ENCODE measurements at places on chromosomes 1 and 21.

DNA sequence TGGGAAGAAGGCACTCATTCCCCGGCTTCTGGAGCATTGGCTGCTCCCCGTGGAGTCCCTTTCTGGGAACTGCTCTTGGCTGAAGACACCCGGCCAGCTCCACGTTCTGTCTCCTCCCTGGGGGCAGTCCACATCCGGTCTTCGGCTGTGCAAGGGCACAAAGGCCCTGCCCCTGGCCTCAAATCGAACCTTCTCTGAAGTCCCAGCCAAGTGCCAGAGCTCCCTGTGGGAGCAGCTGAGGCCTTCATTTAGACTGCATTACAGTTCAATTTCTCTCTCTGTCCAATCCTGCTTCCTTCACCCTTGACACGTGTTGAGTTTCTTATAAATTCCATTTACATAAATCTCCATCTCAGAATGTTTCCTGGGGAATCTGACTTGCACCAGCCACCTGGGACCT, 132.9 kb upstream of the POU3F1 start:
- DNase-seq = no peak

DNA sequence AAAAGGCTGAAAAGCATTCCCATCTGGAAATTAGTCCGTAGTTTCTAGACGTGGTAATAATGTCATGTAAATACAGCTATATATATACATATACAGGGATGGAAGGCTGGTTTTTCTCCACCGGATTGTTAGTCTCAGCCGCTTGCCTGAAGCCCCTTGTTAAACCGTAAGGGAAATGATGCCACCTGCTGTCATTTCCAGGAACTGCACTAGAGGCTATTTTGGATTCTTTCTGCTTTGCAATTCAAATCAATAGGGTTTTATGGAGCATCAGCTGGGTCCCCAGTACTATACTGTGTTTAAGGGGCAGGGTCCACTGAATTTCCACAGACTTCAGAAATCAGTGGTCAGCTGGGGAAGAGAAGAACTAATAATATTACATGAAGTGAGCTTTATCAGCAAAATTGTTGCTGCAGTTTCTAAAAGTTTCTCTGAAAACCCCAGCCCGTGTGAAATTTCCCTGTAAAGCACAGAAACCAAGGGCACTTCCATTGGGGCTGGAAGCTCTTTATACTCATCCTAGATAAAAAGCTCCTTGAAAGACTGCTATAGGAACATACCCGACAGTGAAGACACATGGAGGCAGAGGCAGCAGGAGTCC, 33.8 kb upstream of the MPZL1 start:
- peak; percentile 94 for DNase-seq

DNA sequence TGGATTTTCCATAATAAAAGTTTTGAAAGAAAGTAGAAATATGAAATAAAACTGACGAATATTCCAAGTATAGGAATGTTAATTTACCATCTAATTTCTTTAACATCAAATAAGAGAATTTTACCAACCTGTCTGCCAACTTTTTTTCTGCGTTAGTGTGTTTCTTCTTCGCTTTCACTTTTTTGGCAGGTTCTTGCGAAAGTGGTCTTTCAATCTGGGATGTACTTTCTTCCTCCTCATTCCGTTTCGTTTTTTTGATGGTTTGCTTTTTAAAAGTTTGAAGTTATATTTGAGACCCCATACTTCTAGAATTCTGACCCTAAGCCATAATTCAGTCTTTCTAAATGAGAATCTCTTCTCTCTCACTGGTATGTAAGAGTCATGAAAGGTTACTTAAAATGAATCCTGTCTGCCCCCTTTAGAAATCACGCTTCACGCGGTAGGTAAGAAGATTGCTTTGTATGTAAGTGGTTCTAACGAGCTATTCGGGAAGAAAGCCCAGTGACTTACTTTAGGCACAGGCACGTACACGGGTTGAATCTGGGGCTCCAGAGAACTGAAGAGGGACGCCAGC, 580 bp downstream of the RBM34 start:
- no peak for DNase-seq

DNA sequence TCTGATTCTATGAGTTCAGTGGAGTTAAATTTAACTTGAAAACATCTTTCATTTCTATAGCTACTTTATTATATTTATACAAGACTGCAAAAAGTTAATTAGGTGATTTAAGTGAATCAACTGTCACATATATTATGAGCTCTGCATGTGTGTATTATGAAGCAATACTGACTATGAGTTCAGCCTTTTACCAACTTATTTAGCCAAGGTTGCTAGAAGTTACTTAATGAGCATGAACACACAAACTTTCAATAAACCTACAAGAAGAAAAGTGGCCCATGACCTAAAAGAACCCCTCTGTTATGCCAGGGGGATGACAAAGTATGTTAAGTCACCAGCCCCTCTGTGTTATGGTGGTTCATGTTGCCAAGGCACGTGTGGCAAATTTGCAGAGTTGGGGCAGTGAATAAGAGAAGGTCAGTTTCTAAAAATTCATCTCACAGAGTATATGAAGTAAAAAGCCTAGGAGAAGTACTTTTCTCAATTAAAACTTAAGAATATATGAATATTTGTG, 86.7 kb upstream of the LYPLAL1 start:
- no peak for DNase-seq

DNA sequence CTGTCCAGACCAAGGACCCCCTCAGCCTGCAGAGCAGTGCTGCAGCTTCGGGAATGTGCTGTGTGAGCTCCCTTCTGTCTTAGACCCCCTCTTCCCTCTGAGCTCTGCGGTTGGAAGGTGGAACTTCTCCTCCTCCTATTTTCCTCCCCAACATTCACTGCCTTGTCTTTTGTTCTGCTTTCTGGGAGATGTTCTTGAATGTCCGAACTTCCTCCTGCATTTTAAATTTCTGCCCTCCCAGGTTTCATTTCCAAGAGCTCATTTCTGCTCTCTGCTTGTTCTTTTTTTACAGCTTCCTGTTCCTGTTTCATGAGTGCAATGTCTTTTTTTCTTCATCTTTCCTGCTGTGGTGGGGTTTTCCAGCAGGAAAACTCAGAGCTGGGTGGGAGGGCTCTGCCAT, 29.3 kb downstream of the RRP1 start:
- DNase-seq = no peak

DNA sequence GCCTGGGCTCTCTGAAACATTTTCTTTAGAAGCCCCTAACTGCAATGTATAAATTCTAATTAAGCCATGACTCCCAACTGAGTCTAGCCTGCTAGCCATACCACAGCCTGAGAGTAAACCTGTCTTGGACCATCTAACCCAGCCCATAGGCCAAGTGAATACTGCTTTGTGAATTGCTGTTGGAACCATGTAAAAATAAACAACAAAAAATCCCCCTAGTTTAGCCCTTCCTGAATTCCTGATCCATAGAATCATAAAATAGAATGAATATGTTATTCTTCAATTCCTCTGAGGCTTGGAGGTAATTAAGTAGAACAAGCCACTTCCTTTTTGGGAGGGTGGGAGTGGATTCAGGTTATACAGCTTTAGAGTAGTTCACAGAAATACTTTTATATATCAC, 1496.4 kb downstream of the MRPL39 start:
- no peak for DNase-seq

GRCh38 chr1:212827171-212827776, 20.2 kb downstream of the SPATA45 start:
- DNase-seq = no peak

- DNase-seq = no peak
Observed at GRCh38 chr1:220336391-220337031, 64.3 kb upstream of the RAB3GAP2 start.

- no peak for DNase-seq
Observed at GRCh38 chr1:61742620-61743430, 545 bp downstream of the PATJ start.

DNA sequence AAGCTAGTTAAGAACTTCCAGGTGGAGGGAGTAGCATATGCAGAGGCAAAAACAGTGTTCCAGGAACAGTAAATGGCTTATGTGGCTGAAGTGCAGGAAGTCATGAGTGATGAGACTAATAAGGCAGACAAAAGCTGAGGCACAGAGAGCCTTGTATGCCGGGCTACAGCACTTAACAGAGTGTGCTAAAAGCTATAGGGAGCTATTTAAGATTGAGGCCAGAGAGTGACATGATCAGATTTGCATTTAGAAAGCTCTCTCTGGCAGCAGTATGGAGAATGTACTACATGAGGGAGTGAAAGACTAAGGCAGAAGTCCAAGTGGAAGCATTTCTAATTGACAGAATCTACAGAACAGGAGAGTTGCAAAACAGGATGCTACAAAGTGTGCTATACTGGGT, 38.6 kb downstream of the WASF2 start:
- DNase-seq = no peak

DNA sequence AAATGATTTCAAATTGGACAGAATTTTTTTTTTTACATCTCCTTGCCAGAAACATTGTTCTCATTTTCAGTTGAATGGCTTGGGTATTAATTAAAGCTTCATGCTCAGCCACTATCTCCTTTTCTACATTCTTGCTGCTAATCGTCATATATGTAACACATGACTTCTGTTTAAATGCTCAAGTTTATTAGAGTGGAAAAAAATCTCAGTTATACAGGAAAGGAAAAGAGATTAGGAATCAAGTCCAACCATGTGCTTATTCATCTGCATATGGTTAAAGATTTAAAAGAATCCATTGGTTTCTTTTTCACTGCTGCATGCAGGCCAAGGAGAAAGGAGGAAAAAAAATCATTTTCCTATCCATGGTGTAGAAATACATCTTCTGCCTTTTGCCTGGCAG, 47.3 kb upstream of the CNN3 start:
- DNase-seq = no peak

DNA sequence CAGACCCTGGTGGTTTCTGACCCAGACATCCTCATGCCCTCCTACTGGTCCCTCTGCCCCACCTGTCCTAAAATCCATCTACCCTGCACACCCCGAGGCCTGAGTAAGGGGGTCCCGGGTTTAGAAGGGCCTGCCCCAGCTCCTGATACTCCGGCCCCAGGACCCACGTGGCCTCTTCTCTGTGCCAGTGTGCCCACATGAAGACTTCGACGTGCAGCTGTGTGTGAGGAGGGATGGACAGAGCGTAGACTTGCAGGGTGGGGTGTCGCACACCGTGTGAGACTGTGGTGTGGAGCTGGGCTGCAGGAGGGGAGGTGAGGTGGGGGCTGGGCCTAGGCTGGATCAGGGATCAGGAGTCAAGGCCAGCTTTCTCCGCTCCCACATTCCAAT, 461.1 kb downstream of the PTPRU start:
- no peak for DNase-seq

GRCh38 chr1:205938682-205939081, 4.6 kb downstream of the SLC26A9 start:
- no peak for DNase-seq

GRCh38 chr1:10870493-10871096, 74.1 kb upstream of the CASZ1 start:
- DNase-seq = no peak

DNA sequence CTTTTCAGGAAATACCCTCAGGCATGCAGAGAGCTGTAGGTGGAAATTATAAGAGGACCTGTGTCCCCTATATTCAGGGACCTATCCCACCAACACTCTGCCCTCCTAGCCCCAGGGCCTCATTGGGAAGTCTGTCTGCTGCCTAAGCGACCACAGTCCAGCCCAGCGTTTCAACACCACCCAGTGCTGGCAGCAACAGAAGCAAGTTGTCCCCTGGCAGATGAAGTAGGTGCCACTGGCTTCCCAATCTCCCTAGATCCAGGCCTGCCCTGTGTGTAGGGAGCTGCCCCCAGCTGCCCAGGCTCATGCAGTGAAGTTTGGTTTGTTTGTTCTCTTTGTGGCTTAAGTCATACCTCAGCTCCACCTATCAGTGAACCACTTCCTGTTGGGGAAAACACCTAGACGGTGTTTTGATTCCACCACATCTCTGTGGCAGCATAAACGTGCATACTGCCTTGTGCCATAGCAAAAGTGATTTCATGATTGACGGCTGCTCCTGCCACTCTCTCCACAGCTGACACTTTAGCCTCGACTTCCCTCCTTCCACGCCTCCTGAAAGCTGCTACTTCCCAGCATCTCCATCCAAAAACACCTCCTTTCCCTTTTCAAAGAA, 8.1 kb upstream of the LEFTY1 start:
- DNase-seq = peak; percentile 87
